ENCODE measurements at places on chromosomes 7 and 10. TPM values are rescaled to one million over a fixed set of nuclear protein-coding genes. Genes with fewer than 3 reads are reported as not detected.

DNA sequence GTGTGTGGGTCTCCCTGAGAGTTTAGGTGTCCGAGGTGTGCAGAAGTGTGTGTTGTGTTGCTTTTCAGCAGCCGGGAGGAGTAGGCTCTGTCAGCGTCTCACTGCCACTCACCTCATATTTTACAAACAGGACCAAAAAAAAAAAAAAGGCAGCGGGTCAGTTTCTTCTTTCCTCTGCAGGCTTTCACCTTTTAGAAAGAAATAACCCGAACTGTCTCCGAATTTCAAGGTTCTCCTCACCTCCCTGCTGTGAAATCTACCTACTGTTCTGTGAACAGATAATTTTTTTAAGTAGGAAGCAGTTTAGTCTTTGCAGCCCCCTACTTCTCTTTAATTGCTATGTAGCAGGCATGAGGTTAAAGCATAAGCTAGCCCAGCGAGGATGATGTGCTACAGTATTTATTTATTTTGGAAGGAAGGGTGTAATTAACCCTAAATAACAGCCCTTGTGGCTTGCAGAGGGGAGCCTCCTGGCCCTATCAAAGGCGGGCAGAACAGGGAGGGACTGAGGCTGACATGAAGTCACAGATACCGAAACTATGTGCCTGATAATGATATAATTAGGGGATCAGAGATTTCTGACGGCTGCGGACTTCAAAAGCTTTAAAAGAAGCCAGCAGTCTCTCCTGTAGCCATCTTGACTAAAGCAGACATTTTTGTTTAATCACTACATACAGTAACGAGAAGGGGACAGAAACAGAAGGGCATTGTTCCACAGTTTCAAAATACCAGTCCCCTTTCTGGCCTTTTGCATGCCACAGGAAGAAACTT, 1.6 kb downstream of the BAMBI start:
- H3K36me3 ChIP-seq = peaks cover 5% of the 10 kb centered on the region
- no peak for DNase-seq
- H3K27me3 ChIP-seq = peaks cover 5% of the 10 kb centered on the region
- no peak overlapping the region for H3K27ac ChIP-seq
- peaks cover 12% of the 10 kb centered on the region for H3K4me1 ChIP-seq

DNA sequence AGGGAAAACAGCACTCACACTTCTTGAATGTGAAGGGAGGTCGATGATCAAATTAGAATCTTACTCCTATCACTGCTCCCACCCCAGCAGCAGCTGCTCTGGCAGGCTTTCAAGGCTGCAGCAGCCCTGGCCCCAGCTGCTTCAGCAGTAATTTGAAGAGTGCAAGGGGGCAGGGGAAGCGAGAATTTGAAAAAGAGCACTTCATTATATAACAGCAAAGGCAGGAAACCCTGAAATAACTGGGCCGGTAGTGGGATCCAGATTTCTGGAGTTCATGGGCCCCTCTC, 44.9 kb downstream of the MYPN start:
- H3K27ac ChIP-seq = peak overlapping the region; percentile 85
- peak overlapping the region; percentile 5 for H3K4me3 ChIP-seq
- H3K4me1 ChIP-seq = peaks cover 67% of the 10 kb centered on the region
- no peaks in the 10 kb centered on the region for H3K27me3 ChIP-seq

DNA sequence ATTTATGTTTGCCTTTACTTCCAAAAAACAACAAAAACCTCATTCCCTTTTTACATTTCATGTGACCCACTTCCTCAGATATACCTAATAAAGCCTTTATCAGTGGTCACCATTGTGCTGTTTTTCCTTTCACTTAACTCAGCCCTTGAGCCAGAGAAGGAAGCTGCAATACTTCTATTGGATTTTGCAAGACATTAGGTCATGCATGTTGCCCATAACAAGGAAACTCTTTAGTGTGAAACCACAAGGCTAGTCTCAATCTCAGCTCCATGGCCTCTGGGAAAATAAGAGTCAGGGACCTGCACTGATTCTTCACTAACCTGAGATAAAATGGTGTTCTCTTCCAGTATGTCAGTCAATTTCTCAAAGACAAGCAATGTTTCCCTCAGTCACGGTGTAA, 27.8 kb downstream of the STEAP4 start:
- H3K36me3 ChIP-seq = no peaks in the 10 kb centered on the region
- no peak overlapping the region for H3K27ac ChIP-seq
- no peak overlapping the region for H3K4me3 ChIP-seq

- no peak overlapping the region for H3K4me3 ChIP-seq
- no peaks in the 10 kb centered on the region for H3K36me3 ChIP-seq
- DNase-seq = no peak
- H3K27ac ChIP-seq = no peak overlapping the region
- H3K27me3 ChIP-seq = peaks cover 4% of the 10 kb centered on the region
Observed at GRCh38 chr10:15712883-15713282, 6.8 kb downstream of the ITGA8 start.

- H3K27ac ChIP-seq = no peak overlapping the region
- no peaks in the 10 kb centered on the region for H3K27me3 ChIP-seq
- no peak overlapping the region for H3K4me3 ChIP-seq
- no peak for DNase-seq
- H3K4me1 ChIP-seq = no peaks in the 10 kb centered on the region
Observed at GRCh38 chr10:80988755-80989154, 451.1 kb downstream of the SH2D4B start.

GRCh38 chr10:29096303-29096824, 192.5 kb upstream of the LYZL1 start:
- no peaks in the 10 kb centered on the region for H3K27me3 ChIP-seq
- DNase-seq = no peak
- no peak overlapping the region for H3K4me3 ChIP-seq
- H3K4me1 ChIP-seq = no peaks in the 10 kb centered on the region
- H3K27ac ChIP-seq = no peak overlapping the region

DNA sequence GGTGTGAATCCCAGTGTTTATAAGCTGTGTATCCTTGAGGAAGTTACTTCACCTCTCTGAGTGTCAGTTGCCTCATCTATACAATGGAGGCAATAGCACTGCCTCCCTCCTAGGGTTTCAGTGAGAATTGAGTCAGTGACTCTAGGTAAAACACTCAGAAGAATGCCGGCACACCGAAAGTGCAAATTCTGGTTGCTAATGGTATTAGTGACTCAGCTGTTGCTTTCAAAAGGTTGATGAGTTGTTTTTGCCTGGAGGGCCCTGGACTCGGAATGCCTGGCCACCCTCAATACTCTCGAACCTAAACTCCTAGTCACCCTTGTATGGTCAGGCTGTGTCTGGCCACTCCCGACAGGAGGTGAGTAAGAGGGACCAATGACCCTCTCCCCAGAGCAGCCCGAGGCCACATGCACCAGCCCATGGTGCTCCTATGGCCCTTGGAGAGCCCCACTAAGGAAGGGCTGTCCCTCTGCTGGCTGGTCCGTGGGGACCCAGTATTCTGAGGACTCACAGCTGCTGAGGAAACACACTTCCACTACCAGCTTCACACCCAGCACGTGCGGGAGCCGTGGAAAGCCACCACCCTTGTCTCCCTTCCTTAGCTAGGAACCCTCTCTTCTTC, 60.2 kb downstream of the CALML3 start:
- no peaks in the 10 kb centered on the region for H3K36me3 ChIP-seq
- H3K4me3 ChIP-seq = no peak overlapping the region
- no peak overlapping the region for H3K27ac ChIP-seq
- peaks cover 1% of the 10 kb centered on the region for H3K27me3 ChIP-seq

- peaks cover 38% of the 10 kb centered on the region for H3K36me3 ChIP-seq
- no peaks in the 10 kb centered on the region for H3K27me3 ChIP-seq
- DNase-seq = peak; percentile 49
Observed at GRCh38 chr7:74083928-74084721, 521 bp downstream of the LIMK1 start.

- no peaks in the 10 kb centered on the region for H3K36me3 ChIP-seq
- DNase-seq = no peak
- H3K4me1 ChIP-seq = no peaks in the 10 kb centered on the region
- no peak overlapping the region for H3K27ac ChIP-seq
- H3K4me3 ChIP-seq = no peak overlapping the region
Observed at GRCh38 chr10:81019029-81019890, 481.6 kb downstream of the SH2D4B start.

GRCh38 chr7:40887099-40887498, 752.3 kb downstream of the SUGCT start:
- no peak overlapping the region for H3K4me3 ChIP-seq
- no peaks in the 10 kb centered on the region for H3K27me3 ChIP-seq
- H3K4me1 ChIP-seq = no peaks in the 10 kb centered on the region

Gene TMEM130
- not detected for total RNA-seq

Gene NEUROD6
- total RNA-seq = not detected

Gene PAX2
- total RNA-seq = not detected
